ENCODE measurements at places on chromosomes 5 and 9. TPM values are rescaled to one million over a fixed set of nuclear protein-coding genes. Genes with fewer than 3 reads are reported as not detected.

The TSLP gene
- 7.3 TPM for total RNA-seq

GRCh38 chr9:124187311-124187710 lies 70.4 kb upstream of the NEK6 start:
- DNase-seq, result no peak
- no peak overlapping the region for H3K27ac ChIP-seq
- no peak overlapping the region for H3K4me3 ChIP-seq
- no peaks in the 10 kb centered on the region for H3K36me3 ChIP-seq
- no peaks in the 10 kb centered on the region for H3K4me1 ChIP-seq

GRCh38 chr5:169901896-169902295 lies 78.4 kb downstream of the INSYN2B start:
- no peak overlapping the region for H3K27ac ChIP-seq
- no peaks in the 10 kb centered on the region for H3K4me1 ChIP-seq
- H3K27me3 ChIP-seq, result no peaks in the 10 kb centered on the region
- no peak for DNase-seq
- no peaks in the 10 kb centered on the region for H3K36me3 ChIP-seq

DNA sequence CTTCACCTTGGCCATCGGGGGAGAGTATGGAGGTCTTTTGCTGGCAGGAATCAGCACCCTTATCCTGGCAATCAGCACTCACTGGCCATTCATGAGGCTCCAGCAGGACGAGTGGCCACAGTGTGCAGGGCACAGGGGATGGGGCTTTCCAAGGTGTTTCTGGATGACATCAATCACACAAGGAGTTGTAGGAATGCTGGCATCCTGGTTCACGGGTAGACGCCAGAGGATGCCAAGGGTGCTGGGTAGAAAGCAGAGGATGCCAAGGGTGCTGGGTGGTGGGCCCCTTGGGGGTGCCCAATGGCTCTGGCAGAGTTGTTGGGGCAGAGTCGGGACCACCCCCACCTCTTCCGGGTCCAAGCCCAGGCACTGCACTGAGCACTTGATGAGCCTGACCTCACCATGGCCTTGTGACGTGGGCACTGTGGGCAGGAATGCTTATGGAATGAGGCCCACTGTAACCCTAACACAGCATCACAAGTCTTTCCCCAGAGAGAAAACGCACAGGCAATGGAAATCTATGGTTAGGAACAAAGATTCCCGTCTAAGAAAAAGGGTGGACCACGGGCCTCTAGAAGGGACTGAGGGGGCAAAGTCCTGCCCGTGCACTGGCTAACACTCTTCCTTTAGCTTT lies 29.1 kb downstream of the CEL start:
- peaks cover 15% of the 10 kb centered on the region for H3K4me1 ChIP-seq
- H3K27me3 ChIP-seq, result no peaks in the 10 kb centered on the region
- no peaks in the 10 kb centered on the region for H3K36me3 ChIP-seq
- no peak for DNase-seq

GRCh38 chr5:6439588-6440550 lies 8.8 kb upstream of the UBE2QL1 start:
- no peaks in the 10 kb centered on the region for H3K4me1 ChIP-seq
- no peaks in the 10 kb centered on the region for H3K36me3 ChIP-seq
- H3K27ac ChIP-seq, result no peak overlapping the region
- no peak overlapping the region for H3K4me3 ChIP-seq
- no peaks in the 10 kb centered on the region for H3K27me3 ChIP-seq
- DNase-seq, result no peak

GRCh38 chr5:153447534-153447933 lies 42.9 kb upstream of the GRIA1 start:
- H3K4me1 ChIP-seq, result peaks cover 10% of the 10 kb centered on the region
- no peak overlapping the region for H3K4me3 ChIP-seq

DNA sequence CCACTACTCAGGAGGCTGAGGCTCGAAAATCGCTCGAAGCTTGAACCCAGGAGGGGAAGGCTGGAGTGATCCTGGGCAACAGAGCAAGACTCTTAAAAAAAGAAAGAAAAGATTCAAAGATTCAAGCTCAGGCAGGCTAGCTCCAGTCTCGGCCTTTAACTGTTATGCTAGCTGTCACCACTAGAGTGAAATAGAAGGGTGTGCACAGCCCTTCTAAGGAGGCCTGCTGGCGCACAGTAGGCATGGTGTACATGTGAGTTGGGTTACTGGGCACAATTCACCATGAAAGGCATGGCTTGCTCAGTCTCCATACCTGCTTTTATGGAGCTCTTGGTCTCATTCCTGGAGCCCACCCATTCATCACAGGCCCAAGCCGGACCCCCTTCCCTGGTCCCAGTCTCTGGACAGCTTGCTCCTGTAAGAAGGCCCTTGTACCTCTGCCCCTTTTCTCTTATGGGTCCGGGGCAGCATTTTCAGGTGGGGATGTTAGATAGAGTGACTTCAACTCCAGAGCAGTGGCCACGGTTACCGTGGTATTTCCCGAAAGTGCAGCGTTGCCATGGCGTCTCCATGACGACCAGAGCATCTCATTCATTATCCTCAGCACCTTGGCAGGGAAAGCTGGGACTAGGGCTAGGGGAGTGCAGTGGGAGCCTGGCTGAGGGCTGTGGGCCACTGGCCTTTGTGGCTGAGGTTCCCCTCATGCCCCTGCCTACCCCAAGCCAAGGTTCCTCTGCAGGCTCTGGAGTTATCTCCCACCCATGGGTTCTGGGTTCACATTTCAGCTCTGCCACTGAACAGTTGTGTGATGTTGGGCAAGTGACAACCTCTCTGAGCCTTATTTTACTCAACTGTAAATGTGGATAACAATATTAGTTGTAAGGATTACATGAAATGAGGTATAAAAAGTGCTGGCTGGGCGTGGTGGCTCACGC lies 5.7 kb downstream of the NDST1 start:
- H3K27ac ChIP-seq, result peak overlapping the region; percentile 36
- H3K4me3 ChIP-seq, result no peak overlapping the region
- H3K36me3 ChIP-seq, result peaks cover under 1% of the 10 kb centered on the region
- no peaks in the 10 kb centered on the region for H3K27me3 ChIP-seq
- peaks cover 84% of the 10 kb centered on the region for H3K4me1 ChIP-seq
- no peak for DNase-seq

DNA sequence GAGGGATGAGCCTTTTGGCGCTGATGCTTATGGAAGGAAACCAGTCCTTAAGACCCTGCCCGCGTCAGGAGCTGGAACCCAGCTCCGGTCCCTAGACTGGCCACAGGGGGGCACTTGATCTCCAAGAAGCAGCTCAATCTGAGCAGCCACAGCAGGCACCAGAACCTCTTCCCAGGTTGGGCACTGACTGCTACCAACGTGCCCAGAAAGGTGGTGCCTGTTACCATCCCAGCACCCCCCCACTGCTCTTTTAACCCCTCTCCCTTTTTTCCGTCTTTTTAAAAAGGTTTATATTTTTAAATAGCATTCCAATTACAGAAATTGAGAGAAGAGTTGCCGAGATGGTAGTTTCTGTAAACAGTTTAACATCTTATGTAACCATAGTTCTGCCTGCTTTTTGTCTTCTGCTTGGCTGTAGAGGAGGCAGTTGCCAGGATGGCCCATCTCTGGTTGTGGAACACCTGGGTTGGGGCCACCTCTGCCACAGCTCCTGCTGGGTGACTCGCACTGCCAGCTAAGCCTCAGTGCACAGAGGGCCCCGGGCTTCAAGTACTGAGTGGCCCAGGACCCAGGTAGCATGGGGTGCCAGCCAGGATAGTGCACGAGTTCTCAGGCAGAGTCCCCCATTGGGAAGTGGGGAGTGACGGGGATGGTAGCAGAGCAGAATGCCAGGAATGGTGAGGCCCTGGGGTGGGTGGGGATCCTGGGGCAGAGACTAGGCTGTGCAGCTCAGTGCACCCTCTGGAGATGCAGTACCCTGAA lies 62.8 kb downstream of the PFDN1 start:
- no peak overlapping the region for H3K4me3 ChIP-seq

- H3K4me1 ChIP-seq, result no peaks in the 10 kb centered on the region
- H3K27me3 ChIP-seq, result no peaks in the 10 kb centered on the region
- no peak for DNase-seq
- no peak overlapping the region for H3K27ac ChIP-seq
- no peak overlapping the region for H3K4me3 ChIP-seq
These were observed 213.9 kb downstream of the PBX3 start for GRCh38 chr9:125961072-125961471.

DNA sequence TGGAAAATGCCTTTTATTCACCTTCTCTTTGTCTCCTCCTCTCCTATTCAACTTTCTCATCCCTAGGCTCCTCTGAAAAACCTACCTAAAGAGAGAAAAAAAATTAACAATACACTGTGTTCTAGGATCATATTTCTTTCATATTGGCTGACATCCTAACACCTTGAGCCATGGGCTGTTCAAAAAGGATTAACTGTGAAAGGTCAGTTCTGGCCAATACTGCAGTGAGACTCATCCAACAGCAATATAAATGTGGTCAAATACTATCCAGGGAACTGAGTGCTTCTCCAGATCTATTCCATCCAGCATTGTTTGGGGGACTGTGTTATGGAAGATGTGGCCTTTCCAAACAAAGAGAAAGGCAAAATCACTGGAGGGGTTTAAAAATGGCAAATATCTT lies 131.1 kb upstream of the MOCS2 start:
- no peak for DNase-seq
- no peaks in the 10 kb centered on the region for H3K36me3 ChIP-seq
- no peaks in the 10 kb centered on the region for H3K4me1 ChIP-seq

The MYO10 gene
- total RNA-seq, result 2.8 TPM

The GPR150 gene
- not detected for total RNA-seq

GRCh38 chr5:64775291-64775690 lies 6.6 kb downstream of the CWC27 start:
- H3K27ac ChIP-seq, result no peak overlapping the region
- no peak for DNase-seq
- H3K4me3 ChIP-seq, result no peak overlapping the region
- peaks cover 3% of the 10 kb centered on the region for H3K4me1 ChIP-seq
- no peaks in the 10 kb centered on the region for H3K27me3 ChIP-seq

Data from heart right ventricle (tissue), 16 donors.